Right cardiac atrium (tissue), 5 donors: ENCODE measurements at places on chromosomes 11 and 22. TPM values are rescaled to one million over a fixed set of nuclear protein-coding genes. Genes with fewer than 3 reads are reported as not detected.

- DNase-seq: peak; percentile 18
Measured at GRCh38 chr11:64110465-64111375, 55.2 kb downstream of the MACROD1 start.

WBP2NL gene
- total RNA-seq: 0.51 TPM

GRCh38 chr11:9820260-9820659 is 156.4 kb downstream of the SWAP70 start:
- DNase-seq: peak; percentile 81

DNA sequence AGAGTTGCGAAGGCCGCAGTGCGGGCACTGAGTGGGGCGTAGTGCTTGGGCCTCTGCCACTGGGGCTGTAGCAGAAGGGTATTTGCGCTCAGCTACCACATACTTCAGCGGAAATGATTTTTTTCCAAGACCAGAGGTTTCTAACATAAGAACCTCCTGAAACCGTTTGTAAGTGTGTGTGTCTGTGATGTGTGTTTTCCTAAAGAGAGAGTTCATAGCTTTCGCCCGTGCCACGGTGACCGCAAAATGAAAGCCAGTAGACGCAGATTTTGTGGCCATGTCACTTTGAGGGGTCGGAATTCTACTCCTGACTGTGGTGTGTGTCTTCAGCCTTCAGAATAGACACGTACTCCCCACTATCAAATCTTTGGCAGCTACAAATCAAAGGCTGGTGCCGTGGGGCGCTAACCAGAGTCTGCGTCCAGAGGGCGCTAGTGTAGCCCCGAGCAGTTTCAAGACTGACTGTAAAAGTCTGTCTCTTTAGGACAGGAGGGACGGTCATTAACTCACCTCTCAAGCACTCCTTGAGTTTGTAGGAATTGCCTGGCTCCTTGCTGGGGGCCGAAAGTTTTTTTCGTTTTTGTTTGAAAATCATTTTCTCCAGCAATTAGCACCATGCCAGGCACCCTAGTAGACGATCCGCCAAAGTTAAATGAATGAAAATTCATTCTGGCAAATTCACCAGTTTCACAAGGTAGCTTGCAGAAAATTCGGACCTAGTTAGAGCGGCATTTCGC is 2.5 kb upstream of the CALCA start:
- peak; percentile 46 for DNase-seq

DNA sequence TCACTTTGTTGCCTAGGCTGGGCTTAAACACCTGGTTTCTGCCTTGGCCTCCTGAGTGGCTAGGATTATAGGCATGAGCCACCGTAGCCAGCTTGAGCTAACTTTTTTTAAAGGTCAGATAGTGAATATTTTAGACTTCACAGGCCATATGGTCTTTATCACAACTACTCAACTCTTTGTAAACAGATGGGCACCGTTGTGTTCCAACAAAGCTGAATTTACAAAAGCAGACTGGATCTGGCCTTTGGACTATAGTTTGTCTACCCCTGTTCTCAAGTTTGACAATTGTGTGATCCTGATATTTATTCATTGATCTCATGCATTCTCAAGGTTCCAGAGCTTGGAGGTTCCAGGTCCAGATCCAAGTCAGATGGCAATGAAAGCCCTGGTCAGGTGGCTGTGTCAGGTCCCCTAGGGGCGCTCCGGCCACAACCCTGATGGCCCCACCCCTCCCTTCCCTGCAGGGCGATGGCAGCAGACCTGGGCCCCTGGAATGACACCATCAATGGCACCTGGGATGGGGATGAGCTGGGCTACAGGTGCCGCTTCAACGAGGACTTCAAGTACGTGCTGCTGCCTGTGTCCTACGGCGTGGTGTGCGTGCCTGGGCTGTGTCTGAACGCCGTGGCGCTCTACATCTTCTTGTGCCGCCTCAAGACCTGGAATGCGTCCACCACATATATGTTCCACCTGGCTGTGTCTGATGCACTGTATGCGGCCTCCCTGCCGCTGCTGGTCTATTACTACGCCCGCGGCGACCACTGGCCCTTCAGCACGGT is 15.8 kb downstream of the P2RY2 start:
- no peak for DNase-seq

GRCh38 chr11:124069429-124070401 is 28.6 kb upstream of the OR10G7 start:
- peak; percentile 28 for DNase-seq

DNA sequence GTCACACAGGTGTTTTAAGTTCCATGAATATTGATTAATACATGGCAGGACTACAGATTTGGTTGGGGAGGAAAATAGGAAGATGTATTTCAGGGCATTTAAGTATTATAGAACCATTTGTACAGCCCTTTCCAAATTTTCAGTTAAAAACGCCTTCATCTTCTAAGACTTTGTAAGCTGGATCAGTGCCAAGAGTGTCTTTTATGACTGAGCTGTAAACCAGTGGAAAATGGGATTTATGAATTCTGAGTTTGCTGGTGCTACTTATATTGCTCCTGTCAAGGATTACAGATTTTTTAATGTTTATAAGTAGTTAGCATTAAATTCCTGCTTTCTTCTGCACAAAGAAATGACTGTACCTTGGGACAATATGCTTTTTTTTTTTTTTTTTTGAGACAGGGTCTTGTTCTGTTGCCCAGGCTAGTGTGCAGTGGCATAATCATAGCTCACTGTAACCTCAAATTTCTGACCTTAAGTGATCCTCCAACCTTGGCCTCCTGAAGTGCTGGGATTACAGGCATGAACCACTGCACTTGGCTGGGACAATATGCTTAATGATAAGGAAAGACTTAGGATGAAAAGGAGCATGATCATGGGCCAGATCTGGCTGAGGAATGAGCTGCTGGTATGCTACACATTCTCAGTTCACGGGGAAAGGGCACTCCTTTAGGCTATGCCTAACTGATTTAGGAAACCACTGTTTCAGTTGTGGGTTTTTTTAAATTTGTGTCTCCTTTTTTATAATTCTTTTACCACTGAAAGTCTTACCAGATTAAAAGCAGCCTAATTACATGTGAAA is 113.6 kb upstream of the MTNR1B start:
- no peak for DNase-seq

OR8G5 gene
- total RNA-seq: not detected

- peak; percentile 89 for DNase-seq
Measured at GRCh38 chr11:73323464-73323863, 15.4 kb downstream of the ARHGEF17 start.

OR51B5 gene
- not detected for total RNA-seq

GRCh38 chr22:39090426-39091064 is 6.5 kb upstream of the APOBEC3H start:
- peak; percentile 74 for DNase-seq

DNA sequence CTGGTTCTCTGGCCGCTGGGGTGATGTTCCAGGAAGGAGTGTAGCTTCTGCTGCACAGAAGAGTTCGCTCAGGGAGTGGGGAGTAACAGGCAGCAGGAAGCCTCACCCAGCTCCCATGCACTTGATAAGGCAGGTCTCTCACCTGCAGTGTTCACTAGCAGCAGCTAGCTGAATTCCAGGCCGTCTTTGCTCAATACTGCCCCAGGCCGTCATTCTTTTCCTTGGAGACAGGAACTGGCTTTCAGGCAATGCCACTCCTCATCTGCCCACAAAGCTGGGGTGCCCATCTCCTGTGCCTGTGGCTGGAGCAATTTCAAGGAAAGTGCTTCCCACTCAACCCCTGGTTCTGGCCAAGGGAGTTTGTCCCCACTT is 66.1 kb downstream of the ARHGAP42 start:
- no peak for DNase-seq

DNA sequence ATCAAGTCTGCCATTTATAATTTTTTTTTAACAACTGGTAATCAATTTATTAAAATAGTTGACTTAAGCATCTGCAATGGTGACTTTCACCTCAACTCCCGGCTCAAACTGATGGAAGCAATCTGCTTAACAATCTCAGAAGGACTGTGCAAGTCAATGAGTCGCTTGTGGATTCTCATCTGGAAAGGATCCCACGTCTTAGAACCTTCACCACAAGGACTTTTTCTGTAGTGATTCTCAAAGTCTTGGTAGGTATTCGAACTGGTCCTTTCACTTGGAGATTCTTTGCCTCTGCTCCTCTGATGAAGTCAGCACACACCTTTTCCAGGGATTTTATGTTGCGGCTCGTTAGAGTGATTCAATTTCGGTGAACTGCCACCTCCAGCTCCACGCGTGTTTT is 7.3 kb downstream of the RSF1 start:
- DNase-seq: no peak
